Stimulated activated naive CD8-positive, alpha-beta T cell treated with anti-CD3 and anti-CD28 coated beads, Interleukin-15, Interleukin-2, amounts not matched to agents 100 U/mL and 50 U/mL, for 24 hours (primary cell): ENCODE measurements at places on chromosomes 3 and 15.

DNA sequence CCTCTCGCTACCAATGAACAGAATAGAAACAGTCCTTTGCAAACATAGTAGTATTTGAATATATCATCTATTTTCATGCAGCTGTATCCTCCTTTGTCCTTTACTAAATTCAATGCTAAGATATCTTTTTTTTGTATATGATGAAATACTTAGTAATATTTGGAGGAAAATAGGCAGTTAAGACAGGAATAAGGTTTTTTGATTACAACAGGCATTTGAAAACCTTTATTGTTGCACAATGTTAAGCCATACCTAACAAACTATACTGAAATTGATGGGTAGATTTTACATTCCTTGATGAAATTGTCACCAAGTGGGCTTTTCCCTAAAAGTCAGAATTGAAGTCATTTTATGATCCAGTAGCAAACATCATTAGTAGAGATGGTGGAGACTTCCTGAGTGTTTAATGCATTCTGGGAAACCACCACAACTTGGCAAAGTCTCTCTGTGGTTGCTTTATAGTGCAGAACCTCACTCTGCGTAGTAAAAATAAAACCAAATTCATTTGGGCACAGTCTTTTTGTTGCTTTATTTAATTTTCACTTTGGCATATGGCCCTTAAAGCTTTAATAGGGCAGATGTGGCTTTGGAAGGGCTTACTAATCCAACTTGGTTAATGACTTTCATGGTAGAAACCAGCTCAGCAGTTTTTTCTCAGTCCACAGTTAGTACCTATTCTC, 216.0 kb downstream of the DIPK2A start:
- no peak for DNase-seq

- DNase-seq, result no peak
Measured at GRCh38 chr15:88509321-88509720, 37.2 kb downstream of the DET1 start.

DNA sequence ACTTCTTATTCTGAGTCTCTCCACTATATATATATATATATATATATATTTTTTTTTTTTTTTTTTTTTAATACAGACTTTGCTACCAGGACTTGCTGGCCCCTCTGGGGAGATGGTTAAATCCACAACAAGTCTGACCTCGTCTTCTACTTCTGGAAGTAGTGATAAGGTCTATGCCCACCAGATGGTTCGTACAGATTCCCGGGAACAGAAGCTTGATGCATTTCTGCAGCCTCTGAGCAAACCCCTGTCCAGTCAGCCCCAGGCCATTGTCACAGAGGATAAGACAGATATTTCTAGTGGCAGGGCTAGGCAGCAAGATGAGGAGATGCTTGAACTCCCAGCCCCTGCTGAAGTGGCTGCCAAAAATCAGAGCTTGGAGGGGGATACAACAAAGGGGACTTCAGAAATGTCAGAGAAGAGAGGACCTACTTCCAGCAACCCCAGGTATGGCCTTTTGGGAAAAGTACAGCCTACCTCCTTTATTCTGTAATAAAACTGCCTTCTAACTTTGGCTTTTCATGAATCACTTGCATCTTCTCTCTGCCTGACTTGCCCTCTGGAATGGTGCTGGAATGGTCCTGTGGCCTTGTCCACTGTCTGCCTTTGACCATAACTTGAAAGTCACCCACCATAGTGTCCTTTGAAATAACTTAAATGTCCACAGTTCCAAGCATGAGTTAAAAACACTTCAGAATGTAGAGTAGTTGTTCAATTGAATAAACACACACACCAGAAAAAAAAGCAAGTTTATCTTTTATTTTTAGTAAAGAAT, 32.4 kb downstream of the MLH1 start:
- DNase-seq, result no peak

GRCh38 chr3:178482981-178483380, 53.3 kb upstream of the KCNMB2 start:
- DNase-seq, result no peak

DNA sequence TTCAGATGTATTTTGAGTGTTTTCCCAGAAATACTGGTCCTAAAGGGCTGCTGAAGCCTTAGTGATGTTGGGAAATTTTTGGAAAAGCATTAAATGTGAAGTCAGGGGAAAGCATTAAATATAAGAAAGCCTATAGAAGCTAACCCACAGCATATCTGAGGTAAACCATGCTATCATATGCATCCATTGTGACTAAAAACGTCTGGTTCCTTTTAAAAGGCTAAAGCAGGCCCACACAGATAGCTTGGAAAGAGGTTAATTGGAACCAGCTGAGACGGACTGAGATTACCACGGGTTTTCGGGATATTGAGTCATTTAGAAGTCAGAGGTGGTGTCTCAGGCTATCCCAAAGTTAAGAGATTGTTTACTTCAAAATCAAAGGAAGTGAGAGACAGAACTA, 78.2 kb downstream of the CYP19A1 start:
- DNase-seq, result no peak

DNA sequence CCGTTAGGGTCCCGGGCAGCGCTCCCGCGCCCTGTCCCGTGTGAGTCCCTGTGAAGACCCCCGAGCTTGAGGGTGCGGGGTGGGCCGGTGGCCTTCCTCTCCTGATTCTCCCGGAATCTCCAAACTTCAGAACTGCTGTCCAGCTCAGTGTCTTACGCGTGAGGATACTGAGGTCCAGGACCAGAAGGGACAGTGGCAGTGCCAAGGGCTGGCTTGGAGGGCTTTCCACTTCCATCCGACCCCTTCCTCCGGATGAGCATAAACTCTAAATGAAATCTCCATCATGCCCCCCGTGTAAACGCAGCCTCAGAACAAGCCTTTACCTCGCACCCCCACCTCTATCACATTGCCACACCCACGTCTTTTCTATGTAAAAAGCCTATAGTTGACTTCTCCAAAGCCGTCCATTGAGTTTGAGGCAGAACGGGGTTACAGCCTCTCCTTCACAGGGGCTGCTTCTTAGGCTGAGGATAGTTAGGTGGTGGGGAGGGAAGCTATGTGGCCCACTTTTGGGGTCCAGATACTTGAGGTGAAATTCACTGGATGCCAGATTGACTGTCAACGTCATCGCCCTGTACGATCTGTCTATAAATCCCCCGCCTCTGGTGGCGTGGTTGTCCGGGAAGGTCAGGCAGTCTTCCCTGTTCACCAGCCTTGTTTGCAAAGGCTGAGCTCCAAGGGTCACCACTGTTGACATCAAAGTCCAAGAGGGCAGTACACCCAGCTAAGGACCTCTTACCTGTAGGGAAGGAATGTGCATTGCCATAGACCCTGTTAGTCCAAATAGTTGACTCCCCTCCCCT, 1.1 kb downstream of the EDEM1 start:
- peak; percentile 53 for DNase-seq

DNA sequence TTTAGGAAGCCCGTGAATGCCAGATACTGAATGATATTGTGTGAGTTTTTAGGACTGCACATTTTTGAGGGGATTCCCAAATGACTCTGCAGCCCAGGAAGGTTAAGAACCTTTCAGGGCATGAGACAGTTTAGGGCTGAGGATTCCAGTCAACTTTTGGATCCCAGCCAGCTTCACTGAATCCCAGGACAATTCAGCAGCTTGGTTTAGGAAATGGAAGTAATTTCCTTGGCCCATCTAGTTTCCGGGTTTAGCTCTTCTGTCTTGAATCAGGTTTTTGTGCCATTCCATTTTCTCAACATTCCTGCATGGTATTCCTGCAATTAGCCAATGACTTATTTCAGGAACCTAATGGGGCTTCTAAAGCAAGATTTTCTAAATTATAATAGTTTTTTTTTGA, 253.9 kb downstream of the LSAMP start:
- no peak for DNase-seq

- DNase-seq, result no peak
Measured at GRCh38 chr15:45871121-45871855, 236.5 kb downstream of the SQOR start.

DNA sequence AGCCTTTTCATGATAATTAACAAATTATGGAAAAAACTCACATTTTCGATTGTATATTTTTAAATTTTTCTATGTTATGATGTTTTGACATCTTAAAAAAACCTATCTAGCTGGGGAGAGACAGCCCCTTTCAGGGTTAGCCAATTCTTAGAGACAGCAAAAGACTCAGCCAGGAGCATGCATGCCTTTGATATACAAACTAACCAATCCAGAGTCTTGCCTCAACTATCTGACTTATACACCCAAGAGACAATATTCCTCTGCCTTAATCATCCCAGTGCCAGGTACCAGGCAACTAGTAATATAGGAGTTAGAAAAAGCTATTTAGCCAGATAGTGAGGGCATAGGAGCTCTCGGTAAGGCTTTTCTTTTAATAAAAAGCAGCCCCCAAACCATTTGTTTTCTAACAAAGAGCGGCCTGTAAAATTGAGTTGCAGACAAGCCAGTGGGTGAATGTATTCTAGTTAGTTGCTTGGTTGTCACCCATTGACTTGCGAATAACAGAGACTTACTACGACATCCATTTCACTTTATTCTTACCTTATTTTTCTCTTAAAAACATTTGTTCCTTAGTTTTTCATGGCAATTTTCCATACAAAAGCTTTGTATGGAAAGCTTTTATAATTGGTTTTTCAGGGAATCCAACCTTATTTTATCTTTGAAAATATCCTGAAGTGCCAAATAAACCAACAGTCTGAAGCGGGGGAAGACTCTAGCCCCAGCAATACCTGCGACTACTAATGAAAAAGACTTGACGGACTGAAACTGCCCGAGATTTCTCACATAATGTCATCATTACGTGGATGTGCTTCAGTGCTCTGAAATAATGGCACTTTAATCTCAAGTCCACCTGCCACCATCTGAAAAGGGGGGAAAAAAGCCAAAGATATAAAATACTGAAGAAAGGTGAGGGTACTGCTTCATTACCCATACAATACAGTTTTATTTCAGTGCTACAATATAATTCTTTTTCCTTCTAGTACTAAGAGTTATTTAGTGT, 64.6 kb upstream of the ATP2C1 start:
- DNase-seq, result no peak
